Non-pigmented ciliary epithelial cell (primary cell): ENCODE measurements at places on chromosomes 12 and 14.

- no peak for DNase-seq
Observed at GRCh38 chr12:94851396-94852028, 152.0 kb downstream of the NDUFA12 start.

DNA sequence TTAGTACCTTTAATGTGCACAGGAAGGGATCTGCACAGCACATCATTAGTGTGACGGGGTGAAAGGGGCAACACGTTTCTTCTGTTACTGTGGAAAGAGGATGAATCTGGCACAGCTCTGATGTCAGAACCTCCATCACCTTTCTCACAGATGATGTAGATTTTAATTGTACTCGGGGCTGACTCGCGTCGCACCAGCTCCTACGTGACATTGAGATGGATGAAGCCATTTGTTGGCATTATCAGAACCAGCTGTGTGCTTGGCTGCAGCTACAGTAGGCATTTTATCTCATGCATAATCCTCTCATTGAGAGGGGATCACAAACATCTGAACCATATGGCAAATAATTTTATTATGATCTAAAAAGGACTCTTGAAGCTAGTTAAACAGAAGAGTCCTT lies 173.6 kb downstream of the PDZRN4 start:
- no peak for DNase-seq

DNA sequence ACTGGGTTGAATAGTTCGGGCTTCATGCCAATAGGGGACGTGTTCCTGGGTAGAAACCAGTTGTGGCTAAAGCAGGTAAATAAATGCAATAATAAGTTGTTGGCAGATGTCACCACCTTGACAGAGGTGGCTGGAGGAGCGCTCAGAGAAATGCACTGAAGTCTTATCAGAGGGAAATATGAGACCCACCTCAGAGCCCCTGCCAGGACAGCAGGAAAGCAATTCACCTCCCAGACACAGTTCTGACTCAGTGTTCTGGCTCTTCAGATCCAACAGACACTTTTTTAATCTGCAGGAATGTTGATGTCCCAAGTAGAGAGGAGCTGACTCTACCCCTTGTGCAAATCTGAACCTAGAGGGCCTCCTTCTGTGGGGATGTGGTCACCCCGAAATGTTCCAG lies 687.1 kb upstream of the FBXO33 start:
- peak; percentile 36 for DNase-seq

GRCh38 chr12:130622803-130623202 lies 93.3 kb downstream of the RIMBP2 start:
- DNase-seq: no peak

- DNase-seq: no peak
Observed at GRCh38 chr14:85947461-85948139, 417.7 kb downstream of the FLRT2 start.

GRCh38 chr12:25797949-25798348 lies 160.5 kb upstream of the RASSF8 start:
- DNase-seq: no peak

DNA sequence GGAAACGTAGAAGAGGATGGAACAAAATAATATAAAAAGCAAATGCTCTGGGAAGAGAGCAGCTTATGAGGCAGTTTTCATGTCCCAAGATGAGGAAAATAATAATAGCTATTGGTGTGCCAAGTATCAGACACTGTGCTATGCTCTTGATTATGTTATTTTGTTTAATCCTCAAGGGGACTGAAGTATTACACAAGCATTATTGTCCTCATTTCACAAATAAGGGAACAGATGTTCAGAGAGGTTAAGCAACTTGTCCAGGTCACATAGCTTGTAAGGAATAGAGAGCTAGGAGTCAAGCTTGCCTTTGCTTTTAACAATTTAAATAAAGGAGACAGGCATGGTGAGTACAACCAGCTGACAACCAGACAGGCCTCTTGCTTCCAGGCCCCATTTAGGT lies 26.9 kb upstream of the LTBP2 start:
- DNase-seq: no peak

DNA sequence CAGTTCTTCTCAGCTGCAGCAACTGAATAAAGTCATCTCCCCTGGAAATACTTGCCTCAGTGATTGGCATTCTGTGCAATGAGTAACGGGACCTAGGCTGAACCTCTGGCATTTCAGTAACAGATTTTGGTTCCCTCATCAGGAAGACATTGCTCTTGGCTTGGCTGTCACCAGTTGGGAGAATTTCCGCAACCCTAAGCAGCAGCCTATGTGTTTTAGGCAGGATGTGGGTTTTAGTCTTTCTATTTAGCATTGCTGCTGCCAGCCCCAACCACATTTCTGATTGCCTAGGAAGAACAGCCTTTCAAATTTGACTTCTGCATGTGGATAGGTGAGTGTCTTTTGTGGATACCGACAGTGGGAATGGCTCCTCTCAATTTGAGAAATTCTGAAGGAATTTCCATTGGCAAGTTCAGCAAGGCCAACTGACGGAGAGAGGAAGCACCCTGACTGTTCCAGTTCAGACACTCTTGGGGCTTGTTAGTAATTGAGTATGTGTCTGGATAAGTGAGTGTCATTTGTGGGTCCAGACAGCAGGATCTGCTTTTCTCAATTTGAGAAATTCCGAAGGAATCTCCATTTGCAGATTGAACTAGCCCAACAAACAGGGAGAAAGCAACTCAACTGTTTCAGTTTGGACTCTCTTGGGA lies 19.0 kb upstream of the CLEC2A start:
- DNase-seq: no peak

- no peak for DNase-seq
Observed at GRCh38 chr12:50196537-50196936, 29.4 kb upstream of the CERS5 start.

DNA sequence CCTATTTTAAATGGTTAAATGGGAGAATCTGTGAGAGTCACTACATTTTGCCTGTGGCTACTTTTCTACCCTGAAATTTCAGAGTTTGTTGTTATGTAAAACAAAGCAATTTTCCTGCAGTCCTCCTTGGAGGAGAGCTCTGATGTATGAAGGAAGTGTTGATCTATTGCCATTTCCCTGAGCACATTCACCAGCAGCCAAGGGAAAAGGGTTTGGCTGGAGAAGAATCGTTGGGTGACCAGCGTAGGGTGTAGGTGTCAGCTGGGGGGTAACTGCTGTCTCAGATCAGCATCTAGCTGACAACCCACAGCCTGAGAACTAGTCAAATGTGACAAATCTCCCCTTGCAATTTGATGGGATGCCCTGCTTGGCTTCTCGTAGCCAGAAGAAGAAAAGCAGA lies 230.5 kb downstream of the PDZRN4 start:
- no peak for DNase-seq

DNA sequence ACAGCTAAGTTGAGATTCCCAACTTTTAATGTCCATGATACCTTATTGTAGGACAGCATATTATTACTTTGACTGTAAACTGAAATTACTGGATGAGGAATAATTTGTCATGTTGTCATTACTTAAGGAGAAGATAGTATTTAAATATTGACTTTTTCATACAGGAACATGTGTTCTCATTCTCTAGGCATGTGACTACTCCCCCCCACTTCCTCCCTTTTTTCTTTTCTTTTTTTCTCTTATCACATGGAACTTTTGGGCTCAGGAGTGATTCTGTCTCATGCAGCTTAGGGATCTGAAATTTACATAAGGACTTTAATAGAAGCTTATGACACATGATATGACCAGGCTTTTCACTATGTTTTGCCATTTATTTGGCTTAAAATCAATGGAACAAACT lies 127.7 kb upstream of the SLCO1C1 start:
- no peak for DNase-seq

- DNase-seq: no peak
Observed at GRCh38 chr12:130013771-130014484, 110.1 kb upstream of the TMEM132D start.

DNA sequence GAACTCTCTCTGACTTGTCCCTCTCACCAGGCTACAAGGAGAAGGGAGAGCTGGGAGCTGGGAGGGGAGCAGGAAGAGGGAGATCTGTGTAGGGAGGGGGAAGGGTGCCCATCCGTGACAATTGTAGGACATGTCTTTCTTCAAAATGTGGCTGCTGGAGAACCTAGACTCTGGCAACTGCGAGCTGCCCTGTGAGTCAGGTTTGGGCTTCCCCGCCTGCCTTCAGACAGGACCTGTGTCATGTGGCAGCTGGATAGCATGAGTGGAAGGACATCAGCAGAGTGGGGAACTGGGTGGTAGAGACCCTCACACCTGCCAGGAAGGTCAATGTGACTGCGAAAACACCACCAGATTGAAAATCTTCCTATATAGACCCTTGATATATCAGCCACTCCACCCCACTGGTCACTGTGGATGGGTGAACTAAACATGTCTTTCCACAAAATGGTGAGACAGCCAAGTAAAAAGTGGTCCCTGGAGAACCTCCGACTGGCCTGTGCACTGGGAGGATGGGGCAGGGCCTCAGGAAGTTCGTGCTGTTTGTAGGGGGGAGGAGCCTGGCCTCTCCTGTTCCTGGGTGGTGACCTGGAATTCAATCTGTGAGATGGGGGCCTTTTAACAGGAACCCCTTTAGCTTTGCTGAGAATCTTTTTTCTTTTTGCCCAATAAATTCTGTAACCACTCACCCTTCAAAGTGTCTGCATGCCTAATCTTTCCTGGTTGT lies 62.2 kb upstream of the CAPRIN2 start:
- DNase-seq: no peak

DNA sequence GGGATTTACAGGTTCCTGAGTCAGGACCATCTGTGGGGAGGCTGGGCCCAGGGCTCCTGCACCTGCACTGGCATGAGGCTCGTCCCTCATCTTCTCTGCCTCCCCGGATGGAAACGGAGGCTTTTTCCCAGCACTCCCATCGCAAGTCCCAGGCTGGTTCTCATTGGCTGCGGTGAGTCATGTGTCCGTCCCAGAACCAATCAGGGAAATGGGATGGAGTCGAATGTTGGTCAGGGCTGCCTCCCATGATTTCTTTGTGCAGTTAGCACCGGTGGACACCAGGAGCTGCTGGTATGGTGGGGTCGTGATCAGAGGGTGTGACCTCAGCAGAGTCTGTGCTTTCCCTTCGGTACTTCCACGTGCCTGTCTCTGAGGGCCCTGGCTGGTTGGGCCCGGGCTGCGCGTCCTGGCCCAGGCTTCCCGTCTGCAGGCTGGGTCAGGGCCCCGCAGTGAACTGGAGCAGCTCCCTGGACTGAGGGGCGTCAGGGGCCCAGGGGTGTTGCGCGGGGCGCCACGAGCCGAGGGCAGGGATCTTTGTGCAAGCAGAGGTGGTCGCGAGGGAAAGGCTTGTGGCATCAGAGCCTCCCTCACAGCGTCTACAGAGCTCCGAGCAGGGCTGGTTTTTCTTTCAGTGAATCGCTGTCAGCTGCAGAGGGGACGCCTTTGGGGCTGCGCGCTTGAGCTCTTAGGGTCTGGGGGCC lies 168.1 kb downstream of the ADGRD1 start:
- DNase-seq: no peak

DNA sequence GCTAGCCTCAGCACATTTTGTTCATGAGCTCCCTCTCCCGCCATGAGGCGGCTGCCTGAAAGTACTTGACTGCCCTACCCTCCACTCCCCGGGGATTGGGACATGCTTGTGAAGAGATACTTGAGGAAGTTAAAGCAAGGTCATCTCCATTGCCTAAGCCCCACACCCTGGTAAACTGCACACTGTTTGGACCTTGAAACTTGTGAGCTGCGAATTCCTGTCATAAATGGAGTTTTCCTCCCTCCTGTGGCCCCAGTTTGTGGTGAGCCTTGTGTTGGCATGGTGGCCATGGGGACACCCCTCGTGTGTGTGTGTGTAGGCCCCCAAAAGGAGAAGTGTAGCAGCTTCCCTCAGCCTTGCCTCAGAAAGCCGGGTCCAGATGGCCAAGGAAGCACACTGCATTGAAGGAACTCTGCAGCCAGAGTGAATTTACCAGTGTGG lies 395.5 kb downstream of the ZFP36L1 start:
- DNase-seq: no peak

DNA sequence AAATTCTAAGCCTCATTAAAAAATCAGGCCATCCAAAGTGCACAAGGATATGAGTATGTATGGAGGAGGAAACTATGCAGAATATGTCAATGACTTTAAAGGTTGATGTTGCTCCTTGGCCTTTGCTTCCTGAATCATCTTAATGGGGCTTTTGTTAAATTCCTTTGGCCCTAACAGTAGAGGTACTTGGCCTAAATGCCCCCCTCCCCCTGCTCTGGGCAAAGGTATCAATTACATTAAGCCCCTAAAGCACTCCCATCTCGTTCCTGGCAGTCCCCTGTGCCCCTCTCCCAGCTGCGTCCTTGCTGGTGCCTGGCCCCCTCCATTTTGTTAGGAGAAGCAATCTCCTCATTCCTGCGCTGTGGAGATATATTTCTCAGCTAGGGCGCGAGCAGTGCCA lies 4.8 kb downstream of the COPZ1 start:
- no peak for DNase-seq

DNA sequence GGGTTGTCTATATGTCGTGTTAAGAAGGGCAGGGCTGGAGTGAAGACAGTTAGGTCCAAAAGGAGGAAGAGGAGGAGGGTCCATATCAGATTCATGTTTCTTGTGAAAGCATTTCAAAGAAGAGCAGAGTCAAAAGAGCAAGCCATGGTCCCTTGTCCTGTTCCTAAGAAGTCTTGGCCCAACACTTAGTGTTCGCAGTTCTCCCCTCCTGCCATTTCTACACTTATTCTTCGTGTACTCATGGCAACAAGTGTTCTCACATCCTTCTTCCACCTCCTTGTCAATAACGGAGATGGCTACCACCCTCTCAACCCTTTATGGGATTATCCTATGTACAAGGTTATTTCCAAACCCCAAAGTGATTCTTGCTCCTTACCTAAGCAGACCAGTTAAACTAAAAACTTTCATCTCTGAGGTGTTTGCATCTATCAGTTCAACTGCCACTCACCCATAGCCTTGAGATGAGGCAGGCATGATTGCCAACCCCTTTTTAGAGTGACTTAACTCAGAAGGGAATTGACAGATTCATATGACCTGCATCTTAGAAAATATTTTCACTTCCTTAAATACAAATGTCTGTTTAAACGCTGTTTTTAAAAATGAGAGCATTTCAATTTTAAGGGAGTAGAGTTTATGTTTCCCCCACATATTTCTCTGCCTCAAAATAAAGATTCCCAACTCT lies 19.8 kb upstream of the RNASE2 start:
- DNase-seq: no peak

- no peak for DNase-seq
Observed at GRCh38 chr14:94700336-94700735, 69.6 kb downstream of the GSC start.

DNA sequence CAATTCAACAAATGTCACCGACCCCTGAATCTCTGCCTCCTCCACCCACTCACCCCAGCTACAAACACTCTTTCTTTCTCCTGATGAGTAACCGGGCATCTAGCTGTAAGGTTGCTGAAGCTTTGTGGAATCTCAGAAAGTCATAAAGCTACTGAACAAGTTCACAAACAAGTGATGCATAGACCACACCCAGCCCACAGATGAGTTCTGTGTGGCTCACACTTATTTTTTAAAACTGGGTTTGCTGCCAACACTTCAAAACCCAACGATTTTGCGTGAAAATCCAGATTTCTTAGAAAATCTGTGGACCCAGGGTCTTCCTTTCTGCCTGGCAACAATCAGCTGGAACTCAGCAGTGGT lies 96.1 kb downstream of the APAF1 start:
- DNase-seq: no peak

DNA sequence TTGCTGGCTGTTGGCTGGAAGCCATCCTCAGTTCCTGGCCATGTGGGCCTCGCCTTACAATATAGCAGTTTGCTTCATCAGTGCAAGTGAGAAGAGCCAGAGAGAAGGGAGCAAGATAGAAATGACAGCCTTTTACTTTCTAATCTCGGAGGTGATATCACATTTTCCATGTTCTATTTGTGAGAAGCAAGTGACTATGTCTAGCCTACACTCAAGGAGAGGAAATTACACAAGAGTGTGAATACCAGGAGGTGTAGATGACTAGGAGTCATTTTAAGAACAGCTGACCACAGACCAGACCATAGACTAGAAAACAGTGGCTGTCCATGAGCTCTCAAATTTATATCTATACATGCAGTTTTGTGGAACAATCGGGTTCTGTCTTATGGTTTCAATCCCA lies 163.0 kb upstream of the NRXN3 start:
- DNase-seq: no peak
